ENCODE measurements at places on chromosomes 11 and 22.

GRCh38 chr11:121757480-121758125 is 304.8 kb upstream of the SORL1-AS1 start:
- DNase-seq, result no peak

DNA sequence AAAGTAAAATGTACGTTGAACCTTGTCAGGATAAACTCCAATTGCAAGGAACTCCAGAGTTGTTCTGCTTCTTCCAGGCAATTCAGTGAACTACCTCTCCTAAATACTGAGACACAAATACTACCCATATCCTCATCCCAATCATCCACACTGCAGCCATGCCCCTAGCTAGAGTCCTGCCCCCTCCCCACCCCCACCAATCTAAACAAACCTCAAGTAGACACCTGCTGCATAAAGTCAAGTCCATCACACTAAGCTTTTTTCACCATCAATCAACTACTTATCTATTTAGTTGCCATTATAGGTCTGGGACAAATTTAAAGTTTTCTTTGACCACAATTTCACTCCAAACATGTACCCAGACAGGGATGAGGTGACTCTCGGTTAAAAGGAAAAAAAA is 93.2 kb upstream of the APOA1 start:
- DNase-seq, result no peak

DNA sequence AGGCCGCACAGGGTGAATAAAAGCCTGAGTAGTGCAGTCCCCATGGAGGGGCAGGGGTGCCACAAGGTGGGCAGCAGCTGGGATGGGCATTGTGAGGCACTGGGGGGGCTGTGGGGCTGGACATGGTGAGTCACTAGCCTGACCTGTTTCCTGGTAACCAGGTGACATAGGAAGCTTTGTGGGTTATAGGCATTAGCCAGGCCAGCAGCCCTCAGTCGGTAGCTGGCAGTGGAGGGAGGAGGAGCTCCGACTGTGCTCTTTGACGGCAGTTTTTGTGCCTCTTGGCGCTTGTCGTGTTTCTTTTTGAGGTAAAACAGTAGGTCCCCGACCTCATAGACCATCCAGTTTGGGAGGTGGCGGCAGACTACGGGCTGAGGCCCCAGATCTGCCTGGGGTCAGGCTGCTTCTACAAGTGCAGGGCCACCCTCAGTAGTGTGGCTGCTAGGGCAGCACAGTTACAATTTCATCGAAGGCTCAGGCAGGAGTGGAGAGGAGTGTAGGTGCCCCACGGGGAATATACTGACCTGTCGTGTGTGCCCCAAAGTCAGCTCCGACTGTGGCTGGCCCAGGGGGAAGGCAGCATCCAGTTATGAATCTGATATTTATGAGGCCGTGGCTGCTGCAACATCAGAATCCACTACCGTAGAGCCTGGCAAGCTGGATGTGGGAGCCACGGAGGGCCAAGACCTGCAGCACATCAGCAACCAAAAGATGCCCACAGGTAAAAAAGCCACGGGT is 107.7 kb downstream of the CRYBB2 start:
- DNase-seq, result no peak

DNA sequence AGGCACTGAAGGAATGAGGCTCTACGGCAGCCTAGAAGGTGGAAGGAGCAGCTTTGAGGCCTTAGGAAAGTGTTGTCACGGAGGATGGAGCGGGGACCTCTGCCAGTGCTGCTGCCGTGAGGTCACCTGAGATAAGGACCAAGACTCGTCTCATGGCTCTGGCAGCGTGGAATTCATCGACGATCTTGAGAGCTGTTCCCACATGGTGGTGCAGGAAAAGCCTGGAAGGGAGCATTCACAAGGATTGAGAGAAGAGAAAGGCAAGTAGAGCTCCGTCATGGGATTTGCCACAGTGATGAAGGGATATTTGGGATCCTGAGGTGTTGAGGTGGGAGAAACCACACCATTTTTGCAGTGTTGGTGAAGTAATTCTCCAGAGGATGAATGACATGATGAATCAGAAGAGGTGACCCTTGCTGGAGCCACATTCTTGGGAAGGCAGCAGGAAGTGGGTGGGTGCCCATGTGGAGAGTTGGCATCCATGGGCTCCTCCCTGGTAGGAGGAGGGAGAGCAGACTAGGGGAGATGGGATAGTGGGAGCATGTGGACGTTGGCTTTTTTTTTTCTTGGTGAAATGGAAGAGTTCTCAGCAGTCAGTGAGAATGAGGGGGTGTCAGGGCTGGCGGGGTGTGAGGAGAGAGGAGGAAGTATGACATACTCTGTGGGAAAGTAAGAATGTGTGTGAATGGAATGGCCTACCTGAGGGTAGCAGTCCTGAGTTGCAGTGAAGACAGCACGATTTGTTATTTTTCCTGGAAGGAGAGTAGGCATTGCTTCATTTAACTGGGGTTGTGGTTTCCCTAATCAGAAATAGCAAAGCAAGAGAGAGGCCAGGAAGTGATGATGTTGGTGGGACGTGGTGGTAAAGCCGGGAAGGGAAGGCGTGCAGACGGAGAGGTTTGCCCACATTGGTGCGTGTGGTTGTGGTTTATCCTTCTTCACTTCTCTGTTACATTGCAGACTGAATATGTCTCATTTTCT is 11.1 kb downstream of the PPP6R3 start:
- DNase-seq, result no peak

DNA sequence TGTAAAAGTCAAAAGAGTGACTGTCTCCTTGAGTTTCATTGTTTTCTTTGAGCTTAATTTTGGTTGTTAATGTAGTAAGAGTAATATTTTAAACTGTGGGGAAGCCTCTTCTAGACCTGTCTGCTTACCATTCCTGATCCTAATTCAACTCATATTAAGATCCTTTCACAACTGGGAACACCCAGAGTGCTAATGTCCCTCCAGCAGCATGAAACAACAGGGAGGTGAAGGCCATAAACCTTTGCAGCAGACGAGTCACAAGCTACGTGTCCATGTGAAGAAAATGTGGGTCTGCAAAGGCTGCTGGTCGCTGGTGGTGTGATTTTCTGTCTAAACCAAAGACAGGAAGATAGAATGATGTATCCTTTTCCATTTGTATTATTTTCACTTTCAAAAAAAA is 152.5 kb downstream of the ETS1 start:
- no peak for DNase-seq

DNA sequence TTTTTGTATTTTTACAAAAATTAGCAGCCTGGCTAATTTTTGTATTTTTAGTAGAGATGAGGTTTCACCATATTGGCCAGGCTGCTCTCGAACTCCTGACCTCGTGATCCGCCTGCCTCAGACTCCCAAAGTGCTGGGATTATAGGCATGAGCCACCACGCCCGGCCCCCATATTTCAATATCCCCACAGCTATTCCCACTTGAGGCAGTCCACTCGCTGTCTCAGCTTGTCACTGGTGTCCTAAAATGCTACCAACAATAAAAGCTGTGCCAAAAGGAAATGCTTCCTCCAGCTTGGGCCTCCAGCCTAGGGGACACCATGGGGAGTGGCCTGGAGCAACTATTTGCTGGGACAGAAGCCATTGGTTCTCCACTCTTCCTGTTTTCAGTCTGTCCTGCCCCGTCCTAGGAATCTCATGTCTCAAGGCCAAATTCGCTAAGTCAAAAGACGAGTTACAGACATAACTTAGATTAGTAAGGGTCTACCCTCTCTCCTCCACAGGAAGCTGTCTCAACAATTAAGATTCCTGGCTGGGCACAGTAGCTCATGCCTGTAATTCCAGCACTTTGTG is 7.3 kb upstream of the SPINDOC start:
- DNase-seq, result no peak

DNA sequence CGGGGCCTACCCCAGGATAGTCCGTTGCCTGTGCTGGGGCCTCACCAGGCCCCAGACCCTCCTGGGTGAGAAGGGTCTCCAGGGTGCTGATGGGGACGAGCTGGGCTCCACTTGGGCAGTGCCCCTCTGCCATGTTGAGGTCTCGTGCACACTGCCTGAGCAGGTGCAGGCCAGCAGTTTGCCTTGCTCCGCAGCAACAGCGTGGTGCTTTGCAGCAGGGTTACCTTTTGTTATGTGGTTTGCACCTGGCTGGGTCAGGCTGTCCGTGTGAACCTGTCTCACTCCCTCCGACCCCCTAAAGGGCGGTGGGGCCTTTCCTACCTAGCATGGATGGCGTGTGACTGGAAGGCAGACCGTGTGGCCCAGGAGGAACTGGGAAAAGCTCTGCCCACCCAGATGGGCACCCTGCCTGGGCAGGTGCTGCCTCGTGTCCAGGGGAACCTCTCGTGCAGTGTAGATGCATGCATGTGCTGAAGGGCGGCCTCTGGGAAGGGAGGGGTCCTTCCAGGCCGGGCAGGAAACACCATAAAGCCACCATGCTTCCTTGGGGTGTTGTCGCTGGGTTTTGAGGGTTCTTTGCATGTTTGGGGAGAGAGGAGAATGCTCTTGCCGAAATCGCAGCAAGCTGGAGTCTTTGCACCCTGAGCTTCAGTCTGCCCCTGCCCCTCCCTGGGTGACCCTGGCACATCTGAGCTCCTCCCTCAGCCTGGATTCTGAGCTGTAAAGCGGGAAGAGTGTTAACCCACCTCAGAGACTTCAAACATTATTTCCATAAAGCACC is 75.4 kb upstream of the PPARA start:
- DNase-seq, result no peak

- no peak for DNase-seq
Observed at GRCh38 chr11:13051257-13051656, 42.1 kb downstream of the RASSF10 start.

DNA sequence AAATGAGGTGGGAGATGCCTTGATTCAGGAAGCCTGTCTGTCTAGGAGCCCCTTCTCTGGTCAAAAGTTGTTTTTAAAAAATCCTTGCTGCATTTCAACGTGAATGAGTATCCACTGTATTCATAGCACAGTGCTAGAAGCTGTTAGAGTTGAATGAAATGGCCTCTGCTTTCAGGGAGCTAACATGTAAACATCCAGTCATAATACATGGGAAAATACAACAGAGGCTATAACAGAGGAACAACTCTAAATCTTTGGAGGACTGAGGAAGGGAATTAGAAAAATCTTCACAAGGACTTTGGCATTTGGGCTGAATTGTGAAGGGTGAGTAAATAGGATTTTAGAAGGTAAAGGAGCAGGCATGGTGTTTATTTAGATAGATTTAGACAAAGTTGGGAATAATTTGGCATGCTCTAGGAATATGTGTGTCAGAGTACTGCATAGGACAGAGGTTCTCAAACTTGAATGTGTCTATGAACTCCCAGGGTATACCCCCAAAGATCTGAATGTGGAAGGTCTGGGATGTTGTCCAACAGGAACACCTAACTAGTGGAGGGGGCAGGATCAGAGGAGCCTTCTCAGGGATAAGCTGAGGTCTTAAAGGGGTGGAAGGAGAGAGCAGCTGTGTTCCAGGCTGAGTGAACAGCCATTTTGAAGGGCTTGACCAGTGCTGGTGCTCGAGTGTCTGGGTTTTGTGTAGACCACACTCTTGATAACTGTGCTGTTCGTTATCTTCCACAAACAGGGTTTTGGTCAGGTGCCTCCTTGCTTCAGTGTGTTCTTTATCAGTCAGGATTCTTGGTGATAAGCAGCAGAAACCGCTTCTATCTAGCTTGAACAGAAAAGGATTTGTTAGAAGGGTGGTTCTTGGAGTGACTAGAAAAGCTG is 12.7 kb downstream of the SREBF2 start:
- DNase-seq, result no peak

GRCh38 chr11:79150320-79150719 is 290.5 kb downstream of the TENM4 start:
- no peak for DNase-seq

DNA sequence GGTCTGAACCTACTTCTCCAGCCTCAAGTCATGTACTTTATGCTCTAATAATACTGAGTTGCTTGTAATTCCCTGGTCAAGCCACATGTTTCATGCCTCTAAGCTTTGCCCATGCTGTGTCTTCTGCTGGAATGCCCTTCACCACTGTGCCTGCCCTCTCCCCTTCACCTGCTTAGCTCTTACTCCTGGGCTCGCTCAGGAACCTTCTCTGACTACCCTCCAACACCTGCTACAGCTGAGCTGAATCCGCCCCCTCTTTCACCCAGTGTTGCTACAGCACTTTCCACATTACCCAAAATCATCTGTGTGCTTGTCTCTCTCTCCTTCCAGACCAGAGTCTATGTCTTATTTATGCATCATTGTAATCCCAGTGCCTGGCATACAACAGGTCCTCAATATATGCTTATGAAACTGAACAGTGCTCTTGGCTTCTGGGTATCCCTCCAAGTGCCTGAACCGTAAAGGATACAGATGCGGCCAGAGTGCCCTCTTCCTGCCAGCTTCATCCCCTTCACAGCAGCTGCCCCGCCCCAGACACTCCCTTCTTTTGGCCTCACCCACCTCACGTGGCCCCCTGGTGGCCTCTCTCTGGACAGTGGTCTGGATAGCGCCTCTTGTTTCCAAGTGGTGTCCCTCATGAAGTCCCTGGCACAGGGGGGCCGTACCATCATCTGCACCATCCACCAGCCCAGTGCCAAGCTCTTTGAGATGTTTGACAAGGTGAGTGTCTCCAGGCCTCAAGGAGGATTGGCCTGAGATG is 7.1 kb downstream of the ABCG4 start:
- DNase-seq, result no peak

GRCh38 chr11:204587-205109 is 2.6 kb downstream of the BET1L start:
- no peak for DNase-seq

DNA sequence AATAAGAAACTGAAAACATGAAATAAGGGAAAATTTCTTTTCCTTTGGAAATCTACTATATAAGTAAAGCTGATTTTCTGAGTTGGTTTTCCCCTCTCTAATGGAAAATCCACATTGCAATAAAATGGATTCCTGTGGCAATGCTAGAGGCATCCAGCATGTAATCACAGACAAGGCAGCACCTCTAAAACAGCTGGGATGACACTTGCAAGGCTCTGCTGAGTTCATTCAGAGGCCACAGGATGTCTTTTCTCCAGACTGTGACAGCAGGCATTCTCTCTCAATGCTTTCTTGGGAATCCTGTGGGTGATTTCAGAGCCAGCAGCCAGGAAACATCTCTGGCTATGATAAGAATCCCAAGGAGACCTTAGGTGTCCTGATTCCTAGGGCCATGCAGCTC is 201.3 kb upstream of the BLID start:
- no peak for DNase-seq

DNA sequence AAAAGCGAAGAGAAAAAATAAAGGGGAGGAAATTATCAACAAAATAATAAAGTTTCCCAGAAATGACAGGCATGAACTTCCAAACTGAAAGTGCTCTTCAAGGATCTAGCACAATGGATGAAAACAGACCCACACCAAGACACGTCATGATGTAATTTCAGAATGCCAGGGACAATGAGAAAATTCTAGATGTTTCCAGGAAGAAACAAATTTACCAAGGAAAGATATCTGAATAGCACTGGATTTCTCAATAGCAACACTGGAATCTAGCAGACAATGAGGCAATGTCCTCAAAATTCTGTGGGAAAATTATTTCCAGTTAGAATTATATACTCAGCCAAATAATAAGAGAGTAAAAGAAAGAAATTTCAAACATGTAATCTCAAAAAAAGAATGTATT is 46.0 kb downstream of the DENND5A start:
- DNase-seq, result no peak

GRCh38 chr22:46965555-46966494 is 203.4 kb downstream of the TBC1D22A start:
- DNase-seq, result no peak

- DNase-seq, result no peak
Observed at GRCh38 chr22:39090426-39091064, 6.5 kb upstream of the APOBEC3H start.
